Fibroblast of the aortic adventitia (primary cell): ENCODE measurements at places on chromosomes 12 and 14. TPM values are rescaled to one million over a fixed set of nuclear protein-coding genes. Genes with fewer than 3 reads are reported as not detected.

DNA sequence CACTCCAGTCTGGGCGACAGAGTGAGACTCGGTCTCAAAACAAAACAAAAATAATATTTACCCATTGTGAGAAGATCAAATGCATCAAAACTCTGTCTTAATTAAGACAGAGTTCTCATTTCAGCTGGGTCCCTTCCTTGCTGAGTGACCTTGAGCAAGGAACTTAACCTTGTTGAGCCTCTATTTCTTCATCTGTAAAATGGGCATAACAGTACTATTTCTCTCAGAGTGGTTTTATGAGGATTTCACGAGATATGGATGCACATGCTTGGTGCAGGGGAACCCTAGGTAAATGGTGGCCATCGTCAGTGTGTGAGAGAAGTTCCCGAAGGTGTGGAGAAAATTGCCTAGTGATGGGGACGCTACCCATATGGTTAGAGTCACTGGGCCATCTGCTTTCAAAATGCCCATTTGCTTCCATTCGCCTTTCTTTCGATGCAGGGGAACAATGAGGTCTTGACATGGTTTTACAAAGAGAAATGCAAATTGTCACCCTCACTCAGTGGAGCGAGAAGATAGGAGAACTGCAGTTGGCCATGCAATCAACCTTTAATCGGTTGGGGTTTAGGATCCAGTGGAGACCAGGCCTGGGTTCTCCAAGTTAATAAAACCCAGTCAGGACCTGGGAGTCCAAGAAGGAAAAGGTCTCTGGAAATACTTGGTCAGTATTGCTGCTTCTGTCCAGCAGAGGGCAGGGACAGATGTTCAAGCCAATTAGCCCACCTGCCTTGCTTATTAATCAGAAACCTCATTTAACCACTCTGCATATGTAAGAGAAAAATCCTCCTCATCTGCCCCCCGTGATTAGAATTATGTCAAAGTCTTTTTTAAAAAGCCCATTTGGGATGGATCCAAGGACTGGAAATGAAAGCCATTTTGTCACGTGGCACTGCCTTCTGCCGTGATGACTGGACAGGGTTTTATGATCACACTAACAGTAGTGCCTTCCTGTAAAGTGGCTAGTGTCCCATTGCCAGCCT, 37.2 kb downstream of the CFAP251 start:
- DNase-seq = peak; percentile 47

- no peak for DNase-seq
Measured at GRCh38 chr12:104827587-104827986, 130.5 kb downstream of the SLC41A2 start.

DNA sequence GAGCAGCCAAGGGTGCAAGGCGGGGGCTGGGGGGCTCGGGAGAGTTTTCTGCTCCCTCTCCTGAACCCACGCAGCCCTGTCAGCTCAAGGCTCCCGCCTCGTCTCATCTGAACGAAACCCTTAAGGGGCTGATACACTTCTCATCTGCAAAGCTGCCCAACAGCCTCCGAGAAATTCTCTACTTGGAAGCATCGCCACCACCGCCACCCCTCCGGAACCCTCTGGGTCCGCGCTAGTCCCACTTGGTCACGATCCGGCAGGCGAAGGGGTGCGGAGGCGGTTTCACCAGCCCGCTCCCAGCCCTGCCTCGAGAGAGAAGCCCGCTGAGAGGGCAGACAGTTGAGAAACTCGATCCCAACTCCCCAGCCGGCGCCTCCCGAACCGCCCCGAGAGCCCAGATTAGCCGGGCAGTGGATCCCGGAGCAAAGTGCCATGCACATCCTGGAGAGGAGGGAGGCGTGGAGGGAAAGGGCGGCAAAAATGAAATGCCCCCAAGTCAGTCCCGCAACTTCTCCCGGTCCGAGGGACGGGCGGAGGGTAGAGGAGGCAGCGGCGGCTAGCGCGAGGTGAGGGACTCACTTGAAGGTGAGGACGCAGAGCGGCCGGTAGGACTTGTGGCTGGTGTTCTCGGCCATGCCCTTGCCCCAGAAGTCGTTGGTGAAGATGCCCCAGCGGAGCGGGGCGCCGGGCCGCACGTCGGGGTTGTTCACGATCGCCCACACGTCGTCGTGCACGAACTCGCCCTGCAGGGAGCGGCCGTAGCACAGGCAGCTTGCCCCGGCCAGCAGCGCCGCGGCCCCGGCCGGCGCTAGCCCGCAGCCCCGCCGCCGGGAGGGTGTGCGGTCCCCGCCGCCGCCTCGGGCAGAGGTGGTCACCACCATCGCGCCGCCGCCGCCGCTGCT, 620 bp downstream of the TMTC1 start:
- DNase-seq = peak; percentile 42

GRCh38 chr12:12294215-12295005, 27.6 kb upstream of the LRP6 start:
- DNase-seq = peak; percentile 64

- DNase-seq = no peak
Measured at GRCh38 chr12:7459973-7460372, 16.0 kb upstream of the CD163L1 start.

GRCh38 chr12:109196332-109196731, 79.9 kb downstream of the ACACB start:
- no peak for DNase-seq

- no peak for DNase-seq
Measured at GRCh38 chr14:55693904-55694303, 113.9 kb downstream of the KTN1 start.

- DNase-seq = peak; percentile 11
Measured at GRCh38 chr14:80523518-80524117, 312.3 kb upstream of the DIO2 start.

GRCh38 chr14:106507354-106507753, 981.0 kb downstream of the TMEM121 start:
- no peak for DNase-seq

- DNase-seq = peak; percentile 5
Measured at GRCh38 chr12:58176296-58176869, 235.0 kb downstream of the ATP23 start.

DNA sequence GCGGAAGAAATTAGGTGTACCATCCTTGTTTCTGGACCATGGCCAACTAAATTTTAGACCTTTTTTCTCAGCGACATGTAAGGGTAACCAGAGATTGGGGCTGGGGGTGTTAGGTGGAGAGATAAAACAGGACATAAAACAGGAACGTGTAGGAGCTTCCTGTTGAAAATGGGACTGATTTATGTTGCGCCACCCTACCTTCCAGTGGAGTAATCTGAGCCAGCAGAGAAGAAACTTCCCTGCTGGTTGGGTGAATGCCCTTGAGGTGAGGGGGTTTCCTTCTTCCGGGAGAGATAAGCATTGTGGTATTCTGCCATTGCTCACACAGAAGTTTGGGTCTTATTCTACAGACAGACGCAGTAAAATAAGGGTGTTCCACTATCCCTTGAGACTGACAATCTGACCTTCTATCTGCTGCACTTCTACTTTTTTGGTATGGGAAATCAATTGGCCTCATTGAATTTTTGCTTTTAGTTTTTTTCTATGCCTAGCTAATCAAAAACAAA, 417.6 kb downstream of the PCNX1 start:
- DNase-seq = no peak

GRCh38 chr12:10339053-10339840, 31.6 kb downstream of the KLRD1 start:
- peak; percentile 51 for DNase-seq

GRCh38 chr12:120247183-120247582, 18.3 kb downstream of the PXN start:
- no peak for DNase-seq

DNA sequence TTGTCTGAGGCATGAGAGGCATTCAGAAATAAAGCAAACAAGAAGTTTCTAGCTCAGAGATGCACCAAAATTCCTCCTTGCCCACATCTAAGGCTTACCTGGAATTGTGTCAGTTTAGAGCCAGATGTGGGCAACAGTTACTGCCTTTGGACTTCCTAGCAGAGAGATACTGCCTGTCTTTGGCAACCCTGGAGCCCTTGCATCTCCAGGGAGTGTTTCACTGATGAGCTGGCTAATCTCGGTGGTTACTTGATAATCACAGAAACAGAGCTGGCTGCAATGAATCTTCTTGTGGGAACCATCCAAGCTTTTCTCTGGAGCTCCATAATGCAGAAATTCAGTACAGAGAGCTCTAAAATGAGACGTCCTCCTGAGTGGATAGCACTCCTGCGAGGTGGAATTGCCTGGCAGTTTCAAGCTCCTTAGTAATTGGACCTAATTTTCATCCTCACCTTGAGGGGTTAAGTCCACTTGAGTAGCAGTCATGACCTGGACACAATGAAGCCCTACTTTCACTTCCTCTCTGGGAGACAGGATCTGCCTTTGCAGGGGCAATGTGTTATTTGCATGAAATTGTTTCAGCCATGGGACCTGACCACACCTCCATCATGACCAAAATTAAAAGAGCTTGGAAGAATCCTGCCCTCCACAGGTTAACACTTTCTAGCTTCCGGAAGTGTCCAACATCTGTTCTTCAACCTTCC, 108.8 kb upstream of the ARHGAP5 start:
- peak; percentile 31 for DNase-seq

DNA sequence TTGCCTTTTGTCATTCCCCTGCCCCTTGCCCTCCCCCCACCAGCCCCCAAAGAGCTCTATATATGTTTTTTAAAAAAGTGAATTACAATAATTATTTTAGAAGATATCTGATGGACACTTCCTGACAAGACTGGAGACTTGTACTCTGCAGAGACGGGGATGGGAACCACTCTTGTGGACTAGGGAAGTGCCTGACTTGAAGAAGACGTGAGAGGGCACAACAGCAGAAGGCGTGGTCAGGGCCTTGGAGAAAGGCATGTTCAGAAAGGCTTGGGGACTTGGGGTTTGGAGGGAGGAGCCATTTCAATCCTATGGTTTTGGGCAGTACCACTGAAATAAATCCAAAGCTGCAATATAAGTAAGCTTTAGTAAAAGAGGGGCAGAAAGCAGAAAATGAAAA, 154.7 kb downstream of the APAF1 start:
- no peak for DNase-seq

DNA sequence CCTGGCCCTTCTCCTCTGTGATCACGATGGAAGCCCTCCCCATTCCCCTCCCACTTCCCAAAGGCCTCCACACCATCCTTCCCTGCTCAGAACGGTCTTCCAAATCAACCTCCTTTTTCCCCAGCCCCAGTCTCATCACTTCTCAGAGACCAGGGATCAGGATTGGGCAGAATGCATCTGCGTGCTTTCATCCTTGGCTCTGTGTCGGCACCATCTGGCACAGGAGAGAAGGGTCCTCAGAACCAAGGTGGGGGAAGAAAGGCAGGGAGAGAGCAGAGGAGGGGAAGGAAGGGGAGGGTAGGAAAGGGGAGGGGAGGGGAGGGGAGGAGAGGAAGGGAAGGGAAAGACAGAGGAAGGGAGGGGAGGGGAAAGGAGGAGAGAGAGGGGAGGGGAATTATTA, 52.4 kb upstream of the FICD start:
- DNase-seq = no peak

- no peak for DNase-seq
Measured at GRCh38 chr12:83074358-83074894, 387.7 kb downstream of the TMTC2 start.

DNA sequence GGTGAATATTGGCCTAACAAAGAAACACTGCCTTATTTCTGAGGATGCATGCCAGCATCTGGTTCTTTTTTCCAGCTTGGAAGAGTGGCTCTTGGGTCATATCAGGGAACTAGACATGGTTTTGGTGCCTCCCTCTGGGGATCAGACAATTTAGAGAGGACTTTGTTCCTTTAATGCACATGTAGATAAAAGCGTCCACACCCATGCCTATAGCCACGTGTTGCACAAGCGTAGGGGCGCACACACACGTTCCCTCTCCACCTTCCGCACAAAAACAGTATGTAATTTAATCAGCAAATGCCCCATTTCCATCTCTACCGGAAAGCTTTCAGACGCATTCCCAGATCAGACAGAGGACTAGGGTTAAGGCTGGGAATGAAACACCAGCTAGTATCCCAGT, 61.7 kb upstream of the RIC8B start:
- no peak for DNase-seq

GRCh38 chr12:109677279-109677691, 36.3 kb upstream of the FAM222A start:
- DNase-seq = no peak

DNA sequence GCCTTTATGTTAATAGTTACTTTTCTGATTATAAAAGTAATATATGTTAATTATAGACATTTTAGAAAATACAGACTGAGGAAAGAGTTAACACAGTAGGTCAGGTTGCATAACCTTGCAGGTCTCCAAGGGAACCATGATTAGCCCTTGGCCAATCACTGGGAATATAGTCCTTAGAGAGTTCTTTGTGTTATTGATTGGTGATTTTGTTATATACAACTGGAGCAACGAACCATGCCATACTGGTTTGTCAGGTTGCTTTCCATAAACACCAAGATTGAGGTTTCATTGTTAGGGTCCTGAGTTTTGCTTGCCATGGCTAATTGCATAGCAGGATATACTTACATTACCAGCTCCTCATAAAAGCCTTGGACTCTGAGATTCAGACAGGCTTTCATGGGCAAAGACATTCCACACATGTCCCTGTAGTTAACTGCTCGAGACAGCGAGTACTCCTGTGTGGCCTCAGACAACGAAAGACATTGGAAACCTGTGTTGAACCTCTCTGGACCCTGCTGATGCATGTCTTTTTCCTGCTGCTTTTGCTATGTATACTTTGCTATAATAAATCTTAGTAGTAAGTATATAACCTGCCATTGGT, 33.7 kb downstream of the MAPK1IP1L start:
- no peak for DNase-seq

- DNase-seq = no peak
Measured at GRCh38 chr14:95495076-95495475, 21.4 kb downstream of the SYNE3 start.

DNA sequence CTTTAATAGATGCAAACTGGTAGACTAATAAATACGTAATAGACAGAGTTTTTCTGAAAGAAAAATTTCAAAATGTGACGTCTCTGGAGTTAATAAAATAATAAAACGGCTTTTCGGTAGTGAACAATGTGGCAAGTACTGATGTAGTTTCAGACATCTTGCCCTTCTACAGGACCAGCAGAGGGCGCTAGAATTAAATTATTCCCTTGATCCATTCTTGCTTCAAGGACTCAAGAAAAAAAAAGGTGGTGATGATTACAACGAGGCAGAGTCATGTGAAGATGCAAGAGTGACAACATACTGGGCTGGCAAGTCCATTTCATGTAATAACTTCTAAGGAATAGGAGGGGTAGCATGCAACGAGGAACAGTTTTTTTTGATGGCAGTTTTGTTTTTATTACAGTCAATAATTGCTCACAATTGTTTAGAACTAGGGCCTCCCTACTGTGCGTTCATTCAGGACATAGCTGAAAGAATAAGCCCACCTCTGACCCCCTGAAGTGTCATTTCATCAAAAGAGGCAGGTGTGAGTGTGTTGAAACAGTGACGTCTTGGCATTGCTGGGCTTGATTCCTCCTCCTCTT, 101.0 kb upstream of the GZMB start:
- peak; percentile 79 for DNase-seq

- DNase-seq = no peak
Measured at GRCh38 chr12:8012651-8013309, 19.7 kb upstream of the FOXJ2 start.

ANG gene
- total RNA-seq = 4.8 and 11.4 TPM in 2 replicates

LBHD2 gene
- not detected in 2 replicates for total RNA-seq

PPFIBP1 gene
- 131 and 211 TPM in 2 replicates for total RNA-seq

RPL10L gene
- not detected in 2 replicates for total RNA-seq

NELL2 gene
- 0.36 and 4.6 TPM in 2 replicates for total RNA-seq

SLC38A4 gene
- total RNA-seq = 1.6 and 4.6 TPM in 2 replicates

KRT6A gene
- not detected in 2 replicates for total RNA-seq

TEP1 gene
- total RNA-seq = 17.7 and 17.8 TPM in 2 replicates
